Smooth muscle cell of the brain vasculature (primary cell): ENCODE measurements at places on chromosomes 13 and 19.

GRCh38 chr13:39037410-39037879, 444 bp downstream of the PROSER1 start:
- no peak for DNase-seq

DNA sequence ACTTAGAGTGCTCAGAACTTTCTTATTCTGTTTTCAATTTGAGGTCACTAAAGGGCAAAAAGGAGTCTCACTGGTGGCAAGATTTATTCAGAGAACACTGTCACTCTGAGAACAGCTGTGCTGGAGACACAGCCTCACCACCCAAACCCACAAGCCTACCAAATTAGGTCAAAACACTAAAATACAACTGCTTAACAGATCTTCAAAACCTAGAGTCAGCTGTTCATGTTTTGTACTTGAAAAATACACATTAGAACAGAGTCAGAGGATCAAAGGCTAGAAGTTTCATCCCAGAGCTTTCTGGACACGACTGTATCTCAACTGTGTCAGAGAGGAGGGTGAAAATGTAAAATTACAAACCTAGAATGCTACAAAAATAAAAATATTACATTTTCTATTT, 89.3 kb downstream of the MIPEP start:
- no peak for DNase-seq

- no peak for DNase-seq
Measured at GRCh38 chr13:75927183-75927669, 291.1 kb downstream of the LMO7 start.

GRCh38 chr19:36688058-36688457, 646 bp downstream of the ZNF567 start:
- DNase-seq: no peak

GRCh38 chr19:723714-724113, 15.0 kb downstream of the PALM start:
- DNase-seq: no peak

DNA sequence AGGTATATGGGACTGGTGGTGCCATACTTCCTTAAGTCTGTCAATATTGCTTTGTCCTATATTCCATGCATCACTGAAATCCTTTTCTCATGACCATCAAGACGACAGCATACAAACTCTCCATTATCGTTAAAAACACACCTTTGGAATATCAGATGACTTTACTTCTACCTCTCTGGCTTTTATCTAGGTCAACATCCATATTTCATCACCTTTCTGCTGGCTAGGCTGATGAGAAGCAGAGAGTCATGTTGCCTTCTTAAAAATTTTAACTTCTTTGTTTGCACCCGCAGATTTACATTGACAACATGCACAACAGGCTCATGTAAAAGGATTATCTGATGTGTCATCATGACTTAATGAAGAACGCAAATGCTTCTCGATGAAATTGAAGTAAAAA, 771.4 kb downstream of the OLFM4 start:
- no peak for DNase-seq
